ENCODE measurements at places on chromosomes 2 and 18.

GRCh38 chr2:187615364-187615763 lies 61.1 kb upstream of the TFPI start:
- no peak for DNase-seq

DNA sequence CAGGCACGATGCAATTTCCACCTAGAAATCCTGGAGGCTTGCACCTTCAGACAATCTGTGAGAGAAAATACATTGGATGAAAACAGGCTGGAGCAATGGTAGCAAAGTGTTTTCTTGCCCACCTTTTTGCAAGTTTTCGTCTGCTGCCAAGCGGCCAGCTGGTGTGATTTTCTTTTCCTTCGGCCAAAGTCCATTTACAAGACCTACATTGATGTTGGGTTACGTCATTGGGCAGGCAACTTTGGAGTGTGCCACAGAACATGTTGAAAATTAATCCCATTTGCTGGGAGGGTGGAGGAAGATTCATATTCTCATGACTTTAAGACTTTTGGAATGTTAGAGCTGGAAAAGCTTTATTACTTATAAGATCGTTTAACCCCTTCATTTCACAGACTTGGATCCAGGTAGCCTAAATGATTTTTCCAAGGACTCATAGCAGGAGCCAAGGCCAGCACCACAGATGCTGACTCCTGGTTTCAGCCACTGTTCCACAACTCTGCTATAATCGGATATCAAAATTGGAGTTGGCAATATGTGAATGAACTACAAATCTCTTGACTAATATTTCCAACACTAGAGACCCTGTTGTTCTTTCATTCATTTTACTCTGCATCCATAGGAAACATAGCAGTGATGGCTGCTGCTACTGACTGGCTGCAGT lies 352.1 kb downstream of the RND3 start:
- DNase-seq: no peak

- DNase-seq: peak; percentile 11
Measured at GRCh38 chr18:36536426-36536825, 238.9 kb downstream of the FHOD3 start.

DNA sequence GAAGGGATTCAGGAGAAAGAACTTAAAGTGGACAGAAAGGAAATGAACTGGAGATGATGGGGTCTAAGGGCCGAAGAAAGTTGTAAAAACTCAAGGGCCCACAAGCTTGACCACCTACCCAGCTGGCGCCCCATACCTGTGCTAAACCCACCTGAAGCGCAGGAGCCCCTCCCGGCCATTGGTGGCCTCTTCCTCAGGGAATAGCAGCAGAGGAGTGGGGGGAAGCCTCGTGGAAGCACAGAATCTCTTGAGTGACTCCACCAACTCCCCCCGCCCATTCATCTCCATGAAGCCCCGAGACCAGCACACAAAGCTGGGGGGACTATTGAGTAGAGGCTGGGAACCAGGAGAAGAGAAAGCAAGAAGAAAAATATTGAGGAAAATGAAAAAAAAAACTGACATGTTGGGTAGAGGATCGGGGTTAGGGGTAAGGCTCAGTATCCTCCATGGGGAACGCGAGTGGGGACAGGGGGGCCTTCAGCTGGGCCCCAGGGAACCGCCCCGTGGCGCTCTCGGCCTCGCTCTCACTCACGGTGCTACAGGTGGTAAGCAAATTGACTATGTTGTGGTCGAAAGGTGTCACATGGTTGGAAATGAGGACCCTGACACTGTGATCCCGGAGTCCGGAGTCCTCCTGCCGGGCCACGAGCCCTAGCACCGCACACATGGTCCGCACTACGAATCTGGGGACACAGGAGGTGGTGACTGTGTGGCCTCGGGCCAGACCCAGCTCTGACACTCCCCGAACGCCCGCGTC lies 728 bp downstream of the AUP1 start:
- no peak for DNase-seq

DNA sequence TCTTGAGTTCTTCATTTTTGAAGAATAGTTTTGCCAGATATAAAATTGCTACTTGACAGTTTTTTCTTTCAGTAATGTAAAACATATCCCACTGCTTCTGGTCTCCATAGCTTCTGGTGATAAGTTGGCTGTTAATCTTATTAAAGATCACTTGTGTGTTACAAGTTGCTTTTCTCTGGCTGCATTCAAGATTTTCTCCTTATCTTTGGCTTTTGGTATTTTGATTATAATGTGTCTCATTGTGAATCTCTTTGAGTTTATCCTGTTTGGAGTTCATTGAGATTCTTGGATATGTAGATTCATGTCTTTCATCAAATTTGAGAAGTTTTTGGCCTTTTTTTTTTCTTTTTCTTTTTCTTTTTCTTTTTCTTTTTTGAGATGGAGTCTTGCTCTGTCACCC lies 20.2 kb upstream of the ADNP2 start:
- DNase-seq: no peak

GRCh38 chr2:216829533-216829932 lies 30.3 kb downstream of the TNP1 start:
- no peak for DNase-seq

DNA sequence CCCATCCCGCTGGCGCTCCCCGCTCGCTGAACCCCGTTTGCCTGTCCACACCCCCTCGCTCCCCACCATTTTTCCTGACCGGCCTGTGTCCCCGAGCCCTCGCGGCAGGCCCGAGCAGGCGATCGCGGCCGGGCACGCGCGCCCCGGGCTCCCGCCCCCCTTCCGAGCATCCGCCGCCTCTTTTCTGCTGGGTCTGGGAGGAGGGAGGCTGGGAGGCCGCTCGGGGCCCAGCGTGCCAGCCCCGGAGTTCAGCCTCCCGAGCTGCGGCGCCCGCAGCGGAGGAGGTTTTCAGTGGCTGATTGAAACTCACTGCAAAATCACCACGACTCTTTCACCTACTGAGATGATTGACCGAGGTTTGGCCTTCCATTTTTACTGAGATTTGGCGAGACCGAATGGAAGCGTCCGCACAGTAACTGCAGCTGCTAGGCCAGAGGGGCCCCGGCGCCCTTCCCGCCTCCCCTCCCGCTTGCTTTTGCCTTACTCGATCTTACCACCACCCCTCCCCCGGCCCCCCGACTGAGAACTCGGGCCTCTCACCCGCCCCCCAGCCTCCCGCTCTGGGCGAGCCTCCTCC lies 4.8 kb downstream of the SOX11 start:
- no peak for DNase-seq

GRCh38 chr2:141522702-141523101 lies 608.1 kb downstream of the LRP1B start:
- DNase-seq: no peak

DNA sequence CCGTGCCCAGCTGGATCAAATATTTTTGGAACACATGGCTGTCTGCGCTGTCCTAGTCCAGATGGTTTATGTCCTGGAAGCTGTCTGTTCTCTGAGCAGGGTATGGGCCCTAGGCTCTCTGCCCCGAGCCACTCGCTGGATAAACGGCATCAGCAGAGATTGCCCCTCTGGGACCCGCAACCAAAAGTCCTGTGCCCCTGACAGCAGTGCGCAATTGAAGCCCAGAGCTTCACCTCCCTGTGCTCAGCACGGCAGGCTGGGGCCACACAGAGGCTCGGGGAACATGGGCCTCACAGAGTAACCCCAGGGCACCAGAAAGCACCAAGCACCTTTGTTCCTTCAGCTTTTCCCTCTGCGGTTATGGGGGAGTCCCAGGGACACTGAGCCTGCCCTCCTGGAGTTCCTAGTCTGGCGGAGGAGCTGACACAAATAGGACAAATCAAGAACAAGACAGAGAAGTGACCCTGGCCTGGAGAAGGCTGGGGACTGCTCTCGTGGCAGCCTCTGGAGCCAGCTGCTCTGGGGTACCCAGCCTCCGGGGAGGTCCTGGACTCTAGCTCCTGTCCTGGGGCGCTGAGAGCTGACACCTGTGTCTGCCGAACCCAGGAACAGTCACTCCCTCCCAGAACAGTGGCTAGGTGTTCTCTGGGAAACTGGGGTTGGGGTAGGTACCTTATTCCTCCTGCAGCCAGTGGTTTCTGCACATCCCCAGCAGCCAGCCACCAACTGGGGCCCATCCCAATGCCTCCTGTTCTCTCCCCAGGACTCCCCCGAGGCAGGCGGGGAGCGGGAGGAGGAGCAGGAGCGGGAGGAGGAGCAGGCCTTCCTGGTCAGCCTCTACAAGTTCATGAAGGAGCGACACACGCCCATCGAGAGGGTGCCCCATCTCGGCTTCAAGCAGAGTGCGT lies 12.3 kb downstream of the ARID5A start:
- DNase-seq: no peak

GRCh38 chr2:124913868-124914267 lies 888.8 kb downstream of the CNTNAP5 start:
- no peak for DNase-seq

GRCh38 chr2:241020629-241021190 lies 22.3 kb downstream of the SNED1 start:
- DNase-seq: no peak

DNA sequence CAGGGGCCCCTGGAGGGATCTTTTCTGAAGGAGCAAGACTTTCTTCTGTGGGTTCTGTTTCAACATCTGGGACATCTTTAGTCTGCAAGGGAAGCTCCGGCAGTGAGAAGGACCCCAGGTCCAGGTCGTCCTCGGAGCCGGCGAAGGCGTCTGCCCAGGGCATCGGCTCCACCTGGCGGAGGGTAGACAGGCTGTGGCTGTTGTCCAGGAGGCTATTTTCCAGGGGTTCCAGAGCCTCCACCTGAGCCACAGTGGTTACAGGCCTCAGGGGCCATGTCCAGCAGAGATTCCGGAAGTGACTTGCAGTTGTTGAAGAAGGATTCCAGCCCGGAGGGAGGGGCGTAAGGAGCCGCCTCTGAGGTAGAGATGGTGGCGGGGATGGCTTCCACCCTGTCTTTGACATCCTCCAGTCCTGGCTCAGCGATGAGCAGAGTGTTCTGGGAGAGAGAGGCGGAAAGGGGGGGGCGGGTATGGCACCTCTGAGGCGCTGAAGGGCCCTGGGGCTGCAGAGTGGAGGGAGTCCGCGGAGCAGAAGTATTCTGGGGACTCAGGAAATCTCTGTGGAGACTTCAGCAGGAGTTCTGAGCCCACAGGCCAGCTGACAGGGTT lies 891.3 kb upstream of the LRRTM1 start:
- no peak for DNase-seq

DNA sequence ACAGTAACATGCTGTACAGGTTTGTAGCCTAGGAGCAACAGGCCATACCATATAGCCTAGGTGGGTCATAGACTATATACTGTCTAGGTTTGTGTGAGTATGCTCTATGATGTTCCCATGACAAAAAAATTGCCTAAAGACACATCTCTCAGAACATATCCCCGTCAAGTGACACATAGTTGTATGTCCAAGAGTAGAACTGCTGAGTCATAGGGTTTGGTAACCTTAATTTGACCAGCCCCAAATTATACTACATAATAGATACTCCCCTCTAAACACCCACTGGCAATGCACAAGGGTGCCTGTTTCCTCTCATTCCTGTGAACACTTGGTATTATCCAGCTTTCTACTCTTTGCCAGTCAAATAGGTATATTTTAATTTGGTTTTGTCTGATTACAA lies 161.6 kb downstream of the LCLAT1 start:
- DNase-seq: no peak

DNA sequence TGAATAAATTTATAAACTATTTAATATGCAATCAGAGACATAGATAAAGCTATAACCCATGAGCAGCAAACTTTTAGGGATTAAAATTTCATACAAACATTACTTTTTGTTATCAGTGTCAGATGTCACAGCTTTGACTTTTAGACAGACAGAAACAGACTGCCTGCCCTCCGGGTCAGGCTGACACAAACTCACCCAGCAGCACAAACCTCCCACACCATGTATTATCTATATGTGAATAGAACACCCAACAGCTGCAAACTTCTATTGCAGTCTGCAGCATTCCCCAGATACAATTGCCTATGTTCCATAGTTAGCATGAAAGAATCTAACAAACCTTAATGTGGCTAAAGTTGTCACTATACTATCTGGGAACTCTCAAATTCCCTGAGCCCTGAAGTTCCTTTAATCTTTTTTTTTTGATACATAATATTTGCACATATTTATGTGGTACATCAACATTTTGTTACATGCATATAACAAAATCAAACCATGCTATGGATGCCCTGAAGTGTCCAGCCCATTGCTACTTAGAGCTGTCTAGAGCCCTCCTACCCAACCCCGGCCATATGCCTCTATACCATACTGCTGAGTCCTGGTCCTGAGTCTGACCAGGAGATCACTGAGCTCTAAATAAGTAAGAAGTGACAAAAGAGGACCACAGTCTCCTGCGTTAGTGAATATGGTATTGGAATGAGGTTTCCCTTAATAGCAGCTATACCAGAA lies 214.4 kb downstream of the ZNF385B start:
- no peak for DNase-seq

DNA sequence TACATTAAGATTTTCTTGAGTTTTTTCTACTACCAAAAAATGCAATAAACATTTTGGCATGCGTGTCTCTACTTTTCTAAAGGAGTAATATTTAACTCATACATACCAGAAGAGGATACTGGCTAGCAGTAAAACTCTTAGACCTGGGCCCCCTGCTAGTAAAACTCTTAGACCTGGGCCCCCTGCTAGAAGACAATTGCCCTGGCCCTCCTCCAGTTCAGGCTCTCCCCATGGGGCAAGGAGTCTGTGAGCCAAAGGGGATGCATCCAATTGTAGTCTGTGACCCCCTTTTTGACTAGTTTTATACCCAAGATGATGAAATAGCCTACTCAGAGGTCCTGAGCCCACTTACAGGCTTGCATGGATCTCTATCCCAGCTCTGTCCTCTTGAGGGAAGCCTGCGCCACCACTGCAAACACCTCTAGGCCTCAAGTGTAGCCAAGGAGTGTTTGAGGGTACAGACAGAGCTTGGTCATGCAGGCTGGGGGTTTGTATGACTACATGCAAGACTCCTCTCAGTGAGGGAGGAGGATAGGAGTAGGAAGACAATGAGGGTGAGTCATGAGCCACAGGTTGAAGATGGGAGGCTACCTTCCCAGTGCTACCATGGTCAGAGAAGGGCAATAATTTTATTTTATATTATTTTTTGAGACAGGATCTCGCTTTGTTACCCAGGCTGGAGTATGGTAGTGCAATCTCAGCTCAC lies 45.2 kb upstream of the PGAP1 start:
- DNase-seq: no peak

GRCh38 chr2:9310377-9310776 lies 103.8 kb downstream of the ASAP2 start:
- DNase-seq: no peak

DNA sequence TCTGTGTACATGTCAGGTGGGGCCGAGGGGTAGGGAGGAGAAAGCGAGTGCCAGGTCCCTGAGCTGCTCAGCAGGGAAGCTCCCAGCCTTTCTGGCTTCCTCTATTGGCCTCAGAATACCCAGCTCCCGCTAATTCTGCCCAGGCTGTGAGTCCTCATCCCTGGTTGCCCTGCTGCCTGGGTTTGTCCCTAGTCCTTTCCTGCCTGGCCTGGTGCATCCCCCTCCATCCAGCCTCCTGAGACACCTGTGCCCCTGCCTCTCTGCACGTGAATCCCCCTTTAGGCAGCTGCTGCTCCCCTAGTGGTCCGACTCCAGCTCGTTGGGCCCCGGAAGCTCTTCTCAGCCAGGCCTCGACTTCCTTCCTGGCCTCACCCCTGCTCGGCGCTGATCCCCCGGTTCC lies 54.6 kb downstream of the INHBB start:
- no peak for DNase-seq

DNA sequence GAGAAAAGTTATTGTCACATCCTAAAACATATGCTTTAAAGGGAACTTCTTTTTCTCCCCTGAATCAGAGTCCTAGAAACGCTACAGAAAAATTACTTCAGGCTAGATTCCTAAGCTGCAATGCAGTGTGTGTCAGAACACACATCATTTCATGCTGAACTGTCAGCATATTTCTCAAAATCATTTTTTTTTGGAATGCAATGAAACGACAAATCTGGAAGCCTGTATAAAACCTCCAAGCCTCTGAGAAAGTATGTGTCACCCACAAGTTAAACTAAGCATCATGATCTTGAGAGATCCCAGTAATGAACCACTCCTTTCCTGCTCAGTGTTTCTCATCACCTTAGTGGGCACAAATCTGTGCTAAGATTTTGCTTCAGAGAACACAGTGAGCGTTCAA lies 276.2 kb downstream of the ZNF521 start:
- DNase-seq: no peak

Data from neuronal stem cell (in vitro differentiated cells).